ENCODE measurements at places on chromosomes 1 and 21. TPM values are rescaled to one million over a fixed set of nuclear protein-coding genes. Genes with fewer than 3 reads are reported as not detected.
A peak's percentile ranks its signal among the peaks of the same experiment; 100 is the strongest.

GRCh38 chr21:34910396-34910795 lies 138.7 kb downstream of the RUNX1 start:
- DNase-seq: no peak

DNA sequence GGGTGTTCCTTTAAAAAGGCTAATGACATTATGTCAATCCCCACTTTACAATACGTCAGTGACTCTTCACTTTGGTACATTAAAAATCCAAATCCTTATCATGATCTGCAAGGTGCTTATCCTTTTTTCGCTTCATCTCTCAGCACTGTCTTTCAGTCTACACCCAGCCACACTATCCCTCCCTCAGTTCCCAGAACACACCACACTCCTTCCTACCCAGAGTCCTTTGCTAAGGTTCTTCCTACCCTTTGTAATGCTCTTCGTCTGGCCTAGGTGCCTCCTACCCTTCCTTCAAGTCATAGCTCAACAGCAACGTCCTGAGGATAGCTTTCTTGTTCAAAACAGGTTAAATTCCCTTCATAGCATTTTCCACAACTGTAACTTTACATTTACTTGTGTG lies 152.6 kb downstream of the RERE start:
- no peak for DNase-seq

GRCh38 chr1:67674260-67675011 lies 10.6 kb upstream of the GADD45A start:
- no peak for DNase-seq

DNA sequence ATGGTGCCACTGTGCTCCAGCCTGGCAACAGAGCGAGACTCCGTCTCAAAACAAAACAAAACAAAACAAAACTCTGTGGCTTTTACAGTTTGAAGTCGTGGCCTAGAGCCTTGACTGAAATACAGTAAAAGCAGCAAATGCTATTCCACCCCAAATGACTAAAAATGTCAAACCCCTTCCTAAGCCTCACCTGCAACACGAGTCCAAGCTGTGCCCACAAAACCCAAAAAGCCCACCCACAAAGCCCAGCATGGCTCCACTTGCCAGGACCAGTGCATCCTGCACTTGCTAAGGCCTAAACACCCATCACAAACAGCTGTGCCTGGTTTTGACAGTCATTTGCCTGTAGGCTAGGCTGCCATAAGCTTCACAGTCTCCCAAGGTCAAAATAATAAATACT lies 21.3 kb downstream of the VAV3 start:
- DNase-seq: no peak

DNA sequence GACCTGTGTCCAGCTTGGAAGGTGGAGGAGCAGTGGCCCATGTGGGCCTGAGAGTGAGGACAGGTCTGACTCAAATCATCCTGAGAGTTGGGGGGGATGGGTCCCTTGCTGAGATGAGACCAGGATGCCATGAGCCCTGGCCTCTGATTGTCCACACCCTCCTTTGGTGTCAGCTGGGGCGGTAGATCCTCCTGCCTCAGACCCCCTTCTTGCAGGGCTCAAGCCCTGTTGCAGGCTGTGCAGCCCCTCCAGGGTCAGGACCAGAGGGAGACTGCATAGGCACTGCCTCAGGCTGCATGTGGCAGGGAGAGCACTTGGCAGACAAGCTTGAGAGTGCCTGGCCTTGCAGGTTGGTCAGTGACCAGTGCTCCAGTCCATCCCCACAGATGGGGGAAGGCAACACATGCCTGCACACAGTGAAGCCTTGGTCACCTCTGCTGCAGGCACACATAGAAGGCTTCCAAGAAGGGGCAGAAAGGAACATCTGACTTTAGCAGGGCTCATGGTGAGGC lies 82.2 kb upstream of the ACTRT2 start:
- DNase-seq: no peak

The FCRL1 gene
- polyA plus RNA-seq: not detected

The SLC5A9 gene
- polyA plus RNA-seq: not detected

- no peak for DNase-seq
These were observed 337.6 kb upstream of the SNX7 start for GRCh38 chr1:98323906-98324358.

GRCh38 chr1:23591460-23592208 lies 32.3 kb upstream of the ID3 start:
- DNase-seq: peak; percentile 35

GRCh38 chr1:148263128-148263905 lies 111.2 kb upstream of the NBPF11 start:
- DNase-seq: peak; percentile 57

Data from K562 (cell line).